Stomach (tissue), 19 donors: ENCODE measurements at places on chromosomes 1 and 21. TPM values are rescaled to one million over a fixed set of nuclear protein-coding genes. Genes with fewer than 3 reads are reported as not detected.

Gene CFHR1
- total RNA-seq = not detected

Gene CFHR4
- total RNA-seq = not detected

Gene C1orf87
- not detected for total RNA-seq

Gene RSPO1
- total RNA-seq = 5.8 TPM

GRCh38 chr1:87730274-87731216 is 401.9 kb downstream of the LMO4 start:
- no peak for DNase-seq

DNA sequence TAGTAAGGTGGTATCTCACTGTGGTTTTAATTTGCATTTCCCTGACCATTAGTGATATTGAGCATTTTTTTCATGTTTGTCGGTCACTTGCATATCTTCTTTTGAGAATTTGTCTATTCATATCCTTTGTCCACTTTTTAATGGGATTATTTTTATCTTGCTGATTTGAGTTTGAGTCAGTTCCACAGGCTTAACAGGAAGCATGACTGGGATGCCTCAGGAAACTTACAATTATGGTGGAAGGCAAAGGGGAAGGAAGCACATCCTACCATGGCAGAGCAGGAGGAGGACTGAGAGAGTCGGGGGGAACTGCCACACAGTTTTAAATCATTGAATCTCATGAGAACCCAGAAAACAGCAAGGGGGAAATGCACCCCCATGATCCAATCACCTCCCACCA is 51.1 kb downstream of the ODF2L start:
- no peak for DNase-seq
